T-cell (primary cell): ENCODE measurements at places on chromosomes 12 and 14.

DNA sequence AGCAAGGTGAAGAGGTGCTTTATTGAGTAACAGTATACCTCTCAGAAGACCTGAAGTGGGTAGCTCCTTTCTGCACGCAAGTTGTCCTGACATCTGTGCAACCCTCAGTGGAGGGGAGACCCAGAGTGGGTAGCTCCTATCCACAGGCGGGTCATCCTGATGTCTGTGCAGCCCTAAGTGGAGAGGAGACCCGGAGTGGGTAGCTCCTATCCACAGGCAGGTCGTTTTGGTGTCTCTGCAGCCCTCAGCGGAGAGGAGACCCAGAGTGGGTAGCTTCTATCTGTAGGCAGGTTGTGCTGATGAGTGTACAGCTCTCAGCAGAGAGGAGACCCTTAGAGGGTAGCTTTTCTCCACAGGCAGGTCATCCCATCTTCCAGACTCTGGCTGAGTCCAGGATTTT, 45.1 kb upstream of the PRPF39 start:
- DNase-seq = no peak

- no peak for DNase-seq
These were observed 153.1 kb downstream of the TMEM117 start for GRCh38 chr12:43988838-43989560.

DNA sequence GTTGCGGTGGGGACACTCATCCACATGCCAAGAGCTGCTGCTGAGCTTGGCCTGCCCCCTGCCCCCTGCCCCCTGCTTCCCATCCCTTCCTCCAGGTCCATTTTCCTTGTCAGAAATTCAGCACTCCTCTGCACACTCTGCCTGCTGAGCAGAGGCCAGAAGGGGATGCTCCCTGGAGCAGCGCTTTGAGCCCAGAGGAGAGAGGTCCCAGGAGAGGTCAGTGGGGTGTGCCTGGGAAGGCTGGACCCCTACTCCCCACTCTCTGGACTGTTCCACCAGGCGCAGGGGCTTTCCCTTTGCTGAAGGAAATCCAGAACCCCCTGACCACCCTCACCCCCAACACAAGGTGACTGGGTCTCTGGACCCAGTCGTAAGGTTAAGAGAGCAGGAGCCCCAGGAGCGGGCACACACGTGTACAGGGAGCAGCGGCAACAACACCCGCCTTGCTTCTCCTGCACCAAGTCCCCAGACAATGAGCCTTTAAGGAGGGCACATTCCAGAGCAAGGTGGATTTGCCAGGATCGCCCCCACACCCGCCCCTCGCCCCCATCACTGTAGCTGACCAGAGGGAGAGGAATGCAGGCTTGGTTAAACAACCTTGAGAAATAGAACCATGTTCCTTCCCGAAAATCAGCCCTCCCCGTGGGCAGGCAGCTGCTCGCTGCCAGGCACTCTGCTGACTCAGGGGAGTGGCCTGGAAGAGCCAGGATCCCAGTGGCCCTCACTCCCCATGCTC, 30.7 kb downstream of the ISCA2 start:
- no peak for DNase-seq

DNA sequence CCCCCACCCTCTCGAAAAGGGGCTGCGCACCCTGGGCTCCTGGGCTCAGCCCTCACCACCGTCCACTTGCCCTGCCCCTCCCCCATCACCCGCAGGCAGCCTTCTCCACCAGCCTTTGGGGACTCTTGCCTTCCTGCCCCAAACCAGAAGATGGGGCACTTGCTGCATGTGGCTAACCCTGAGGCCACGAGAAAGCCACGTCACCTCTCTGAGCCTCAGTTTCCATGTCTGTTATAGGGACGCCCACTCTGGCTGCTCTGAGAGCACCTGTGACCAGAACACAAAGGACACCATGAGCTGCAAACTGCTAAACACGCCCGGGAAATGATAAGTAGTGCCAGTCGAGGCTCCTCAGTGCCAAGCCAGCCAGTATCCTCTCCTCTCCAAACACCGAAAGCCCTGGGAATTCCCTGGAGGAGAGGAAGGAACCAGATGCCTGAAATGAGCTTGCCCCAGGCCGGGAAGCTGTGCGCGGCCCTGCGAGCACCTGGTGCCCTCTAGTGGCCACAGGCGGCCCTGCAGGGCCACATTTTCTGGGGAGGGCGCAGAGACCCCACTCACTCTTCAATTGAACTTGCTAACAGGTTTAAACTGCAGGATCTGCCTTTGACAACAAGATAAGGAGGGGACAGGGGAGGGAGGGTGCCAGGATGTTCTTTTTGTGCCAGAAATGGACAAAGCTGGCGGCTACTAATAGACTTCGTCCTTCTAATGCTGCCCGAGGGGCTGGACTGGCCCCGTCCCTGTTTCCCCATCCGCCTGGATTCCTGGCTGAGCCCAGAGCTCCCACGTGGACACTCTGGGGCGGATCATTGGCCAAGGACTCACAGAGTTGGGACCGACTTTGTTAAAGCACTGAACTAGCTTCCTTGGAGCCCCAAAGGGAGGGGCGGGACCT, 10.2 kb upstream of the SERPINA9 start:
- no peak for DNase-seq

DNA sequence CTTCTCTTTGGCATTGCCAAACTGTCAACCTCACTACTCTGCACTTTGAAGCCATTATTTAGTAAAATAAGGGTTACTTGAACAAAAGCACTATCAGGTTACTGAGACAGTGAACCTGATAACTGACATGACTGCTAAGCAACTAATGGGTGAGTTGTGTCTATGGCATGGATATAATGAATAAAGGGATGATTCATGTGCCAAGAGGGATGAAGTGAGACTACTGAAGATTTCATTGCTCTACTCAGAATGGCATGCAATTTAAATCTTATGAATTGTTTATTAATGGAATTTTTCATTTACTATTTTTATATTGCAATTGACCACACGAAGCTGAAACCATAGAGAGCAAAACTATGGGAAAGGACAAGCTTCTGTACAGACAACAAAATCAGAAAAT, 74.4 kb downstream of the CEP128 start:
- no peak for DNase-seq

GRCh38 chr12:90262251-90262650, 553.6 kb upstream of the ATP2B1 start:
- no peak for DNase-seq

- no peak for DNase-seq
These were observed 31.5 kb upstream of the FBRSL1 start for GRCh38 chr12:132458441-132458840.

DNA sequence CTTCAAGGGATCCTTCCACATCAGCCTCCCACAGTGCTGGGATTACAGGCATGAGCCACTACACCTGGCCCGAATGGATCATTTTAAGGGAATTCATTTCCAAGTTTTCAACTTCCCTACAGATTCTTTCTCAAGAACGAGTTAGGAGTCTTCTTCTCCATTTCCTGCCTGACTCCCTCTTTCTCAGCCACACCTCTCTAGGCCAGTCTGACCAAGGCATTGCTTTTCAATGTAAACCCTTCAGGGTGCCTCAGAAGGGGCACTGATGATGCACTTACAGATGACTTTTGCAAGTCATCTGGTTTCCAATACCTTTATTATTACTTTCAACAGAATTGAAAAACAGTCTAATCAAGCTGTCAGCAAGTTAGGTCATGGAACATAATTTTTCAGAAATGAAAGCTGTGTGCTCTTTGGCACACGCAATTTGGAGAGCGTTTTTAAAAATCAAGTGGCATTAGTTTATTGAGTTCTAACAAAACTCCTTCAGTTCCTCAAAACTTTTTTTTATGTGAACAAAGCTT, 47.2 kb downstream of the SVOP start:
- no peak for DNase-seq

GRCh38 chr12:50985322-50985721, 33.0 kb downstream of the HIGD1C start:
- DNase-seq = no peak

- no peak for DNase-seq
These were observed 48.7 kb upstream of the CNTN1 start for GRCh38 chr12:40643506-40643905.
